AG09319 (cell line): ENCODE measurements at places on chromosomes 5 and 9.

- DNase-seq, result no peak
Measured at GRCh38 chr5:35672995-35673394, 55.3 kb downstream of the SPEF2 start.

GRCh38 chr9:94029932-94030317 is 54.3 kb upstream of the PTPDC1 start:
- DNase-seq, result no peak

DNA sequence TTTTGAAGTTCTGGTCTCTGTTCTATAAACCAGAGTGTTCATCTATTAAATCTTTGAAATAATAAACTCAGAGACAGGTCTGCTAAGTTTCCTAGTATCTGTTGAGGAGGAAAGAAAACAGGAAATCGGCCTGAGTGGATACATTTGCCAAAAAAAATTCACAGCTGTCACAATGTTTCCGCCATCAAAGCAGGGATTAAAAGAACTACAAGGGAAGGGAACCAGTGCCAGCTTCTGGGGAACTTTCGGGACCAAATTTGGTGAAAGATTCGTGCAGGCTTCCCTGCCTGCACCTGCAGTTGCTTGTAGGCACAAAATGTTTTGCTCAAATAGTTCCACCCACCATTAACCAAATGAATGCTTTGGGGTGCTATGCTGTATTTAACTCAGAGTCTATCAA is 267.5 kb downstream of the MSX2 start:
- DNase-seq, result no peak

DNA sequence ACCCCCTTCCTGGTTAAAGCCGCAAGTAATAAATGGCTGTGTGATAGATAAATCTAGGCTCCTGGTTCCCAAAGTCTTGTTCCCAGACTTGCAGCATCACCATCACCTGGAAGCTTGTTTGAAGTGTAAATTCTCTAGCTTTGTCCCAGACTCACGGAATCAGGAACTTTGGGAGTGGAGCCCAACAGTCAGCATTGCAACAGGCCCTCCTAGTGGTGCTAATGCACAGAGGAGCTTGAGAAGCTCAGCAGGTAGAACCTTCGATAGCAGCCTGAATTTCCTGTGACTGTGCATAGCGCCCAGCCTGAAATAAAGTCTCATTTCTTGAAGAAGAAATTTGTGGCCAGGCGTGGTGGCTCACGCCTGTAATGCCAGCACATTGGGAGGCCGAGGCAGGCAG is 30.3 kb upstream of the MELK start:
- DNase-seq, result no peak

GRCh38 chr9:16516891-16517290 is 353.6 kb downstream of the BNC2 start:
- no peak for DNase-seq

DNA sequence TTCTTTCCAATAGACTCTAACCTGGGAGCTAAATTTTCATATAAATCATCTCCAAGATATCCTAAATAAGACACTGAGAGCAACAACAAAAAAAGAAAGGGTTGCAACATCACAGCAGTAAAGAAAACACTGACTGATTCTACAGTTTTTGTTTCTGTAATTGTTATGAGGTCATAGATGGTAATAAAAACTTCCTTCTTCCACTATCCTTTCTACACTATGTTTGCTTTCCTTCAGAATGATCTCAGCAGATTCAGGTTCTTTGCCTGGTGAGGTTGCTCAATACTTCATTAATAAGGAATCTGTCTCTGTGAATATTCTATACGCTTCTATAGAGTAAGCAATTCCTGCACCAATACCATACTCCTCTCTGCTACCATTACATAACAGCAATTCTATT is 835.6 kb upstream of the GRAMD2B start:
- no peak for DNase-seq

DNA sequence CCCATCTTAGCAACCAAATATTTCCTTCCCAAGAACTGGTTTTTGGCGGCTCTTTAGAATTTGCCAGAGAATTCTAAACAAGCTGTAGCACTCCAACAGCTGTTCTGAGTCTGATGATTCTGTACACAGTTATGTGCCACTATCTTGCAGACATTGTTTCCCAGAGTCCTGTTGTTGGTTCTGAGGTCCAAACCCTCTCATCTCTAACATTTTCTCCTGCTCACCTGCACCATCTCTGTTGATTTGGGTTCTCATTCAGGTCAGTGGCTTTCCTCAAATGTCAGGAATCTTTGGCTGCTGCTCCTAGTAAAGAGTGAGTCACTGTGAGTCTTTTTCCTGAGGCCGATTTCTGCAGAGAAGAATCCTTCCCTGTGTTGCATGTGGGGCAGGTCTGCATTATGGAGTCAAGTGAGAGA is 50.0 kb downstream of the CAMSAP1 start:
- DNase-seq, result no peak

DNA sequence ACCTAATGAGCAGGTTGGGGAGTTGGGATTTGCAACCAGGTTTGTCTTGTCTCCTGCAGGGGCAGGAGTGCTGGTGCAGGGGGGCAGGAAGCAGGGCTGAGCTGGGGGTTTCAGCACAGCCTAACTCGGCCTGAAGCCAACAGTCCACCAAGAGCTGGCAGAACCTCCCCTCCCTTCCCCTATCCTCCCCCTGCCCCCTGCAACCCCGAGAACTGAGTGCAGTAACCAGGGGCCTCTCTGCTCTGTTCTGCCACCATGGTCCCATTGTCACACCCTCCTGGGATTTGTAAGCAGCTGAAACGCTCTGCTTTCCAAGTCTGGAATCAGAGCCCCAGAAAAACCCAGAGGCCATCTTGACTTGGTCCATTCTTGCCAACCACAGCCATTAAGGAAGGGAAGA is 72.9 kb downstream of the ARHGEF37 start:
- DNase-seq, result no peak

GRCh38 chr5:165000479-165001190 is 1495.2 kb downstream of the MAT2B start:
- DNase-seq, result no peak

DNA sequence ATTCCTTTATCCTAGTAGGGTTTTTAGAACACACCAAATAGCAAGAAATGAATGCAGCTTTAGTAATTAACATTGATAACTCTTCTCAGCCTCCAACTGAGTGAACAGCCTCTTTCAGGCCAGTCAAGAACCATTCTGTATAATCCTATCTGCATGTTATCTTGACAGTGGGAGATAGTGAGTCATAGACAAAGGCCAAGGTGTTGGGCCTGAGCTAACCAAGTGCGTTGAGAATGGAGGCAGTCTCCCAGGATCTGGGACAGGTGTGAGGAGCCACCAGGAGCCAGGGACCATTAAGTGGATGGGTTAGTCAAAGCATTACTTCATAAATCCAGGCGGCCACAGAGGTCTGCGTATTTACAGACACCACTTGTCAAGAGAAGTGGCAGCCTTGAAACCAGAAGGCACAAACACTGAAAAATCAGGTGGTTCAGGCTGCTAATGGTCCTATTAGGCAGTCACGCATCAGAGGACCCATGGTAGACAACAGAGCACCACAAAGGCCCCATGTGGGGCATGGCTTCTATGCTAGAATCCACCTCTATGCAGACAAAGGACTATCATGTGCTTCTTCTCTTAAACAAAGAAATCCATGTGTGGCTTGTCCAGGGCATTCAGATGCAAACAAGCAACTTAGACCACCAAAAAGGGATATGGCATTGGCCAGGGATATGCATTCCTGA is 409.7 kb upstream of the PIK3R1 start:
- no peak for DNase-seq

DNA sequence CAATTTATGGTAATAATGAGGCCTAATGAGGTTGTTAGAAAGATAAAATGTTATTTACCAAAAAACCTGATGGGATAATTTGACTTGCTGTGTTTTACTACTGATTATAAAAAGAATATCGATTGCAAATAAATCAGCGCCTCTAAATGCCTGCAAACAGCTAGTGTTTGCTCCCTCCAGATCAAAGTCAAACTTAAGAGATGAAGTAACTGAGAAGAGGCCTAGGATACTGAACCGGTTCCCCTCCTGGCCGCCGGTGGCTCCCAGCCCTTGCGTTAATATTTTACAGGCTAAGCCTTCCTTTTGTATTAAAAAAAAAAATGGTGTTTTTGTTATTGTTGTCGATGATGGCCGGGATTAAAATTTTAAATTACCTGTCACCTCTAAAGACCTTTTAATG is 2.6 kb downstream of the IRX1 start:
- no peak for DNase-seq

GRCh38 chr9:92650839-92651621 is 18.9 kb downstream of the IPPK start:
- DNase-seq, result peak; percentile 20

- DNase-seq, result no peak
Measured at GRCh38 chr9:81373294-81373693, 316.1 kb downstream of the TLE1 start.

- peak; percentile 98 for DNase-seq
Measured at GRCh38 chr5:172417983-172418630, 36.2 kb downstream of the SH3PXD2B start.

GRCh38 chr5:111535879-111536549 is 23.7 kb upstream of the STARD4 start:
- no peak for DNase-seq

DNA sequence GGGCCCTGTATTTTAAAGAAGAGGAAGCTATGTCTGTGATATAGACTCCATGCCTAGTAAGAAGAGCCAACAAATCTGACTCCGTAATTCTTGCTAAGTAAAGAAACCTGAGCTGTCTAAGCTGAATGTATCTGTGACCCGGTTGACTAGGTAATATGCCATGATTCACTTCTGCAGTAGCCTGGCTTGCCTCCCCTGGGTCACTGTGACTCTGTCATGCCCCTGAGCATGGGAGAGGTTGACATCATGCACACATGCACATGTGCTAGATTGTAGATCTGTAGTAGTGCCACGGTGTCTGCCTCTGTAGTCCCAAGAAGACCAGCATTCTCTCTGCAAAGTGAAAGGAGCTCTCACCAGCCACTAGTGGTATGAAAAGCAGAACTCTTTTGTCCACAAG is 9.1 kb downstream of the SLC22A5 start:
- DNase-seq, result no peak

DNA sequence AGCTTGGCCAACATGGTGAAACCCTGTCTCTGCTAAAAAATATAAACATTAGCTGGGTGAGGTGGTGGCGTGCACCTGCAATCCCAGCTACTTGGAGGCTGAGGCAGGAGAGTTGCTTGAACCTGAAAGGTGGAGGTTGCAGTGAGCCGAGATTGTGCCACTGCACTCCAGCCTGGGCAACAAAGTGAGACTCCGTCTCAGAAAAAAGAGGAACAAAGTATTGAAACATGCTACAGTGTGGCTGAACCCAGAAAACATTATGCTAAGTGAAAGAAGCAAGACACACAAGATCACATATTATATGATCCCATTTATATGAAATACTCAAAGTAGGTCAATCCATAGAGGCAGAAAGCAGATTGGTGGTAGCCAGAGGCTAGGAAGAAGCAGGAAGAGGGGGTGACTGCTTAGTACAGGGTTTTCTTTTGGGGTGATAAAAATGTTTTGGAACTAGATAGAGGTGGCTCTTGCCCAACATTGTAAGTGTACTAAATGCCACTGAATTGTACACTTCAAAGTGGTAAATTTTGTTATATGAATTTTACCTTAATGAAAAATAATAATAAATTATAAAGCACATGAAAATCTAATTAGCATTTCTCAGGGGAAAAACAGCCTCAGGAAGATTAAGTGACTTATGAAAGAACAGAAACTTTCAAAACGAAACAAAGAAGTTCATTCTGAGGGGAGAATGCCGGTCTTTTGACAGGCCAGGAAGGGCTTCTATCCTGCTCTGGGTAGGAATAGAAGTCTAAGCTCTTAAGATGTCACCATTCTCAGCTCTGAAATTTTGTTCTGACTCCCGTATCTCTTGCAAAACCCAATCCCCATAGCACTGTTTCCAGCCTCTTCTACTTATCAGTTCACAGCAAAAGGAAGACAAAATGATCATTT is 161.1 kb upstream of the TBCA start:
- no peak for DNase-seq

GRCh38 chr5:76114179-76114851 is 31.1 kb downstream of the SV2C start:
- no peak for DNase-seq

- DNase-seq, result peak; percentile 87
Measured at GRCh38 chr5:126490167-126490940, 67.1 kb downstream of the GRAMD2B start.

DNA sequence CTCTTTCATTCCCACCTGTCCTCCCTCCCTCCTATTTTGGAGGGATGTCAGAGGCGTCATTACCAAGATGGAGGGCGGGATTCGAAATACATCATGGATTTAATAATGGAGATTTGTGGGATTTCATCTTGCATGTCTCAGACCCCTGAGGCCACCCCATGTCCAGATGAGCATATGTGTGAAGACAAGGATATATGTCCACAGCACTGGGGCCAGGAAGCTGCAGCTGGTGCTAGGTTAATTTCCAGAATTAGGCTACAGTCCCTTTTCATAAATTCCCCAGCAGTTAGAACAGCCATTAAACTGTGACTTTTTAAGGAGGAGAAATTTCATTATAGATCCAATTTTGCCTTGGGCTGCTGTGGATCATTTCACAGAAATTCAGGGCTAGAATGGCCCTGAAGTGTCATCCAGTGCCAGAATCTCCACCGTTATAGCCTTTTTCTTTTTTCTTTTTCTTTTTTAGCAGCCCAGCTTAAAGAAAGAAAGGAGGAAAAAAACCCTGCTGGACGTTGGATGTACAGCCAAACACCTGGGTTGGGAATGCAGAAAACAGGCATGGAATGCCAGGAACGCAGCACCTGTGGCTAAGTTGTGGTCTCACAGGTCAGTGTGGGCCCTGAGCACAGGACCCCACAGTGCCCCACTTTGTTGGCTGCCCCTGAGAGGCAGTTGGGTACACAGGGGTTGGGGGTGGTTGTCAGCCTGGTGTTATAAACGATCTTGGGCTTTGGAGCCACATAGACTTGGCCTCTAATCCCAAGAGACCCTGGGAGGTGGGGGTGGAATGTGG is 50.2 kb upstream of the CXCL14 start:
- DNase-seq, result no peak

GRCh38 chr9:136001231-136001630 is 40.1 kb upstream of the UBAC1 start:
- no peak for DNase-seq

GRCh38 chr5:33470544-33470943 is 29.8 kb downstream of the TARS1 start:
- DNase-seq, result peak; percentile 23

DNA sequence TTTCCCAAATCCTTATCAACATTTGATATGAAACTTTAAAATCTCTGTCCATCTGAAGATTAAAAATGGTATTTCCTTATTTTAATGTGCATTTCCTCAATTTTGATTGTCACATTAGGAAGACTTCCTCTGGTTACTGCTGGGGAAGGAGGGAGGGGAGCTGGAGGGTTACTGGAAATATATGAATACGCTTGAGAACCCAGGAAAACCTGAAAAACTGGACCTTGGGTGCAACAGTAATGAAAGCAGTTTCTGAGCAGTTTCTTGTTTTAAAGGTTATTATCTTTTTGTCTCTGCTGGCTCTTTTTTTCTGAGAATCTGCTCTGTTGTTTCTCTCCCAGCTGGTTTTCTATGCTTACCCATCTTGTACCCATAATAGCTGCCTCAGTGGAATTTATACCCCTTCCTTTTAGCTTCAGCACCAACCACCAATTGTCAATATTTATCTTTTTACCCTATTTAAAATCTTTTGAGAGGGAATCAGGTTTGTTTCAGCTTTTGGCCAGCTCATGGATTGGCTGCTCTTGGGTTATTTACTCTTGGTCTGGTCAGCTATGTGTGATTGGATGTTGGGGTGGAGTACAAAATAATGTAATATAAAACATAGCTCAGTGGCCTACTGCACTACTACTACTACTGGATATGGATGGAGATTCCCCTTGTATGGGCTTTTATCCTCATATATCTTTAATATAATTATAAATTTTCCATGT is 67.4 kb downstream of the UNC13B start:
- DNase-seq, result no peak
